ENCODE measurements at places on chromosomes 16 and 17. TPM values are rescaled to one million over a fixed set of nuclear protein-coding genes. Genes with fewer than 3 reads are reported as not detected.

TBC1D3I gene
- 0.72 TPM for total RNA-seq

DNA sequence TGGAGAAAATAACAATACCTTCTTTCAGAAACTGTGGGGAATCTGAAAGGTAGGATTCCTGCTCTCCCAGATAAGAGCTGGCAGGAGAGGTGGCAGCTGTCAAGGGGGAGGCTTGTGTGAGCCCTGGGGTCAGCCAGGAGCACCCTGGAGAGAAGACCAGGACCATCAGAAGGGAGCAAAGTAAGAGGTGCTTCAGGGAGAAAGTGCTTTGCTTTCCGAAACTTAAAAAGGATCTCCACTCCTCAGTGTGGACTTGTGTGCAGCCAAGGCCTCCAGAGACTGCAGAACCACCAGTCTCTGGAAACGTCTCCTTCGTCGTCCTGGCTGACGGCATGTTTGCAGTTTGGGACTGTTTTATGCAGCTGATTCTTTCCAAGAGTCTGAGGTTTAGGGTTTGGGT, 13.7 kb upstream of the SOX9 start:
- no peak for DNase-seq

GRCh38 chr17:50891577-50891989, 25.4 kb upstream of the TOB1 start:
- DNase-seq = no peak

PPL gene
- 78.1 TPM for total RNA-seq

KRTAP17-1 gene
- not detected for total RNA-seq

- no peak for DNase-seq
These were observed 418.5 kb upstream of the CDH5 start for GRCh38 chr16:65947951-65948350.

WSB1 gene
- total RNA-seq = 360 TPM

DNA sequence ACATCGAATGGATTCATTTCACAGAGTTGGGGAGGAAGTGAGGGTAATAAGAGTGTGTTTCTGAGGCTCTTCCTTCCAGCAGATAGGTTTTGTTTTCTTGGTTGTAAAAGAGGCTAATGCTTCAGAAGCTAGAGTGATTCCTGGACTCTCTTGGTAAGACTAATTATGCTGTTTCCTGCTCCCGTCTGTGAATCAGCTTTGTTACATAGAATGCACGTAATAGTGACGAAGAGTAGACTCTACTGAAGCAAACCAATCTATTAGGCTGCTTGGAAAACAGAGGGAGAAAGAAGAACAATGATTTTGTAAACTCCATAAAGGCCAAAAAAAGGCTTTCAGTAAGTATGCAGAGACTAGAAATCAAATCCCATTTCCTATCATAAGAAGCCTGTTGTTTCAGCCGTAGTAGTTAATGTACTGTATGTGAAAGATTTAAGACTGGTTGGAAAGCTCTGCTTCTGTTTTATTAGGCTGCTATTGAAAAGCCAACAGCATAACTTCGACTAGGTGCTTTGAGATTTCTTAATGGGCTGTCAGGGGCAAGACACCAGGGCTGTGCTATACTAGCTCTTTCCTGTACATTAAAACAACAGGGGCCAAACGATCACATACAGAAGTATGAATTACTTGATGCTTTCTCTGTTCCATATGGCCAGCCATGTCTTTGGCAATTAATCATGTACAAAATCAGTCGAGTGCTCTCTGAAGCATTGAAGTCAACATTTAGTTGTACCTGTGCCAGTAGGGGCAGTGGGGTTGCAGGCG, 219.0 kb downstream of the FTO start:
- DNase-seq = no peak

- DNase-seq = no peak
These were observed 9.9 kb upstream of the EDC4 start for GRCh38 chr16:67862623-67863583.

Measured in upper lobe of right lung (tissue), 1 donor.